ENCODE measurements at places on chromosomes 5 and 9.

GRCh38 chr5:177303121-177303924, at the start of the genes PRELID1 and RAB24:
PRELID1 (plus strand) TSS chr5:177303799; CDS start chr5:177303986, 187 bp downstream.
RAB24 (minus strand) TSS chr5:177303719; CDS start chr5:177303288, 431 bp downstream.
- peak; percentile 62 for DNase-seq

GRCh38 chr9:83270116-83270515, 207.2 kb upstream of the RASEF start:
- DNase-seq, result no peak

GRCh38 chr5:3451961-3452360, 143.7 kb upstream of the IRX1 start:
- DNase-seq, result no peak

- DNase-seq, result no peak
Measured at GRCh38 chr5:153543288-153543687, 52.8 kb downstream of the GRIA1 start.

DNA sequence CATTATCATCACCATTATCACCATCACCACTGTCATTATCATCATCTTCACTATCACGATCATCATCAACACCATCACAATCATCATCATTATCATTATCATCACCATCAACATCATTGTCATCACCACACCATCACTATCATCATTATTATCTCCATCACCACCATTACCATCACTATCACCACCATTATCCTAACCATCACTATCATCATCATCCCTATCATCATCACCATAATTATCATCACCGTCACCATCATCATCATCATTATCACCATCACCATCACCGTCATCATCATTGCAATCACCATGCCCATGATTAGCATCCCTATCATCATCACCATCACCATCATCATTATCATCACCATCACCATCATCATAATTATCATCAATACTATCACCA, 311.9 kb downstream of the IRX2 start:
- no peak for DNase-seq

DNA sequence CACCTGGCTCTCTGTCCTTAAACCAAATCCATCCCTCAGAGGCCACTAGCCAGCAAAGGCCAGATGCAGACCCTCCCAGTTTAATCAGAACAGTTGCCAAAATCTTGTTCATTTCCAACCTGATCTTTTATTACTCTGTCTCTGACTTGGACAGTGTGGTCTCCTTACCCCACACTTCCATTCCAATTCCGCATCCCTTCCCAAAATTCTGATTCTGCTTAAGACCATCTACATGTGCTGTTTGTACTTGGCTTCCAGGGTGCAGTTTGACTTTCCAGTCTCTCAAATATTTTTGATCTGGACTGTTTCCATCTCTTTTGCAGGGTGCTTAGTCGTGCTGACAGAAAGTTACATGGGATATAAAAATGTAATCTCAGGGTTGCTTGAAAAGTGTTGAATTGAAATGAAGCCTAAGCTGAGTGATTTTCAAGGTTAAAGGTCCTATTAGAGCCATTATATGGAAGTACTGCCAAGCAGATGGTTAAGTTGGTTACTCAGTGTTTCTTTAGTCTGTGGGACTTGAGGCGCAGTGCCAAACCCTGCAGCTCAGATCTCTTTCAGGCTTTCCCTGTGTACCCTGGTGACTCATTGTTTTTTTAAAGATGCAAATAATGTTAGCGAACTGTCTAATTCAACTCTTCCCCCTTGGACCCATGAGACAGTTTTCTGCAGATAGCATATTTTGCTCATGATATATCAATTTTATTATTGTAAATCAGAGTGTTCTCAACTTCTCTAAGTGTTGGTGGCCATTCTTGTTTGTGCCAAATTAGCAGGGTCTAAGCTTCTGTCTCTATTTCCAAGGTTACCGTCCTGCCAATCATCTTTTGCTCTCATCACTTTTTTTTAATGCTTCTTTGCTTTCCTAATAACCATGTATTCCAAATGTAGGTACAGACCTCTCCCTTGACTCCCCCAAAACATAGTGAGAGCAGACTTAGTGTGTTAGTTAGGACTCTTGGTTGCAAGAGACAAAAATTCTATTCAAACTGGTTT, 18.2 kb upstream of the DCP2 start:
- no peak for DNase-seq

- DNase-seq, result no peak
Measured at GRCh38 chr9:133026426-133026825, 4.4 kb upstream of the GTF3C5 start.

DNA sequence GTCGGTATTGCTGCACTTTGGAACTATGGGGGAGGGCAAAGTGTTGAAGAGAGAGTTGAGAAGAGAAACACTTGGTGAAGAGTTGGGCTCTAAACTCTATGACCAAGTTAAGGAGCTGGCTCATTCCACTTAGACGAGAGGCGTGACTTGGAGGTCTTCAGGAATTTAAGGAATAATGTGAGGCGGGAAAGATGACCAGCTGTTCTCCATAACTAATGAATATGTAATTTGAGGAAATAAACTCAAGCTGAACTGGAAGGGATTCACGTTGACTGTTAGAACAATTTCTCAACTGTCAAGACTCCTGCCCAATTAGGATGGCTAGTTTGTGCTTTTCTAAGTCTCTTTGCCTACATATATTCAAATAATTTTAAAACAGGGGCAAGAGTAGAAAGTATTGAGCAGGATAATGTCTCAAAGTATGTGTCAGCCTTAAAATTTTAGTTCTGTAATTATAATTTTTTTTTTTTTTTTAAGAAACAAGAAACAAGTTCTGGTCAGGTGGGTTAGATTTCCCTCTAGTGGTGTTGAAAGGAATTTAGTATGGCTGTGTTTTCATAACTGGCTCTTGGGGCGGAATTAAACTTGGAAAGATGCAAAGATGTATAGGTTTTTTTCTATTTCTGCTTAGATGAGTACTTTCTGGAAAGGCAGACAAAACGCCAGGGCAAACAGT, 33.4 kb downstream of the TMEM252 start:
- DNase-seq, result no peak

- no peak for DNase-seq
Measured at GRCh38 chr9:13263511-13263910, 16.0 kb downstream of the MPDZ start.

GRCh38 chr5:132001647-132002561, 9.6 kb downstream of the ACSL6 start:
- DNase-seq, result no peak

DNA sequence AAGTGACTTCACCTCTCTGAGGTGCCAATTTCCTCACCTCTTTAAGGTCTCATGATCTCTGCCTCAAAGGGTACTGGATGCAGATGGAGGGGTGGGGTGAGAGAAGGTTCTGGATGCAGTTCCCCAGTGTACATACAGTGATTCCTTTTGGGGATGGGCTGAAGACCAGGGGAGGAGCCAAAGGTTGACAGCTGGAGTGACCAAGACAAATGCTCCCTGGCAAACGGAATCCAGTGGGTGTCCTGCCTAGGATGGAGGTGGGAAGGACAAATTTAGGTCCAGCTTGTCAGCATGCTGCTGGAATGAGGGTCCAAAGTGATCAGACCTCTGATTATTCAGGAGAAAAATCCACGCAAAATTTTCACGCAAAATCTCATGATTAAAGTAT, 7.3 kb upstream of the LMX1B start:
- no peak for DNase-seq

DNA sequence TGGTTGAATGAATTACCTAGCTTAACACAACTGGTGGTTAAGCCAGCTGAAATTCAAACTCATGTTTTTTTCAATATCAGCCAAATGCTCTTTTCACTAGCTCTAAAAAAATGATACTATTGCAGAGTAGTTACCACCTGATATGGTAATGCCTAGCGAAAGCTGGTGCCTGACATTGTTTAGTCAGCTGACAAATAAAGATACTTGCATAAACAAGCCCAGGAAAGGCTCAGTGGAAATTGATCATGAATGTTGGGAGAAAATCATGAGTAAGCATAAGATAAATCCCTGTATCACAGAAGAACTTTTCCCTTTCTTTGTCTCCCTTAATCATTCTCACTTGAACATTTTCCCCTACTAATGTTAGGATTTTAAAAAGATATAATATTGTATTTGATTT, 54.6 kb downstream of the FGF10 start:
- DNase-seq, result no peak

GRCh38 chr5:173452119-173452905, 124.1 kb upstream of the STC2 start:
- DNase-seq, result no peak

- DNase-seq, result no peak
Measured at GRCh38 chr9:93089024-93089423, 7.0 kb upstream of the CARD19 start.

DNA sequence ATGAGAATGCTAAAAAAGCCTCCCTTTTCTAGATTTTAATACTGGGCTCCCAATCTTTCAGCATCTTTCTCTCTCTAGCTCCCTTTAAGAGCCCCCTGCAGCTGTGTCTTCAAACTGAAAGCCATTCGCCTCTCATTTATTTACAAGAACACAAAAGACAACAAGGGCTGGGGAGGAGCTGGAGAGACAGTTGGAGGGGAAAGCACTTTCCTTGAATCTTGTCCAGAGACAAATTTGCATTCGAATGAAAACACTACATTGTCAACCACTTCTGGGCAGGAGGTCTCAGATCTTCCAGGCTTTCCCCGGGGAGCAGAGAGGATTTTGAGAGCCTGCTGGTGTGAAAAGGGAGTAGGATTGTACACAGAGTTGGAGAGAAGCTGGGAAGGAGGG, 518.3 kb downstream of the CTNND2 start:
- no peak for DNase-seq

- DNase-seq, result no peak
Measured at GRCh38 chr5:43106290-43106638, 14.4 kb upstream of the ZNF131 start.

GRCh38 chr5:38370358-38371100, 112.2 kb downstream of the EGFLAM start:
- no peak for DNase-seq

GRCh38 chr5:177070536-177071191, 16.1 kb upstream of the FGFR4 start:
- DNase-seq, result no peak

- DNase-seq, result no peak
Measured at GRCh38 chr5:56377573-56377972, 144.4 kb upstream of the ANKRD55 start.

DNA sequence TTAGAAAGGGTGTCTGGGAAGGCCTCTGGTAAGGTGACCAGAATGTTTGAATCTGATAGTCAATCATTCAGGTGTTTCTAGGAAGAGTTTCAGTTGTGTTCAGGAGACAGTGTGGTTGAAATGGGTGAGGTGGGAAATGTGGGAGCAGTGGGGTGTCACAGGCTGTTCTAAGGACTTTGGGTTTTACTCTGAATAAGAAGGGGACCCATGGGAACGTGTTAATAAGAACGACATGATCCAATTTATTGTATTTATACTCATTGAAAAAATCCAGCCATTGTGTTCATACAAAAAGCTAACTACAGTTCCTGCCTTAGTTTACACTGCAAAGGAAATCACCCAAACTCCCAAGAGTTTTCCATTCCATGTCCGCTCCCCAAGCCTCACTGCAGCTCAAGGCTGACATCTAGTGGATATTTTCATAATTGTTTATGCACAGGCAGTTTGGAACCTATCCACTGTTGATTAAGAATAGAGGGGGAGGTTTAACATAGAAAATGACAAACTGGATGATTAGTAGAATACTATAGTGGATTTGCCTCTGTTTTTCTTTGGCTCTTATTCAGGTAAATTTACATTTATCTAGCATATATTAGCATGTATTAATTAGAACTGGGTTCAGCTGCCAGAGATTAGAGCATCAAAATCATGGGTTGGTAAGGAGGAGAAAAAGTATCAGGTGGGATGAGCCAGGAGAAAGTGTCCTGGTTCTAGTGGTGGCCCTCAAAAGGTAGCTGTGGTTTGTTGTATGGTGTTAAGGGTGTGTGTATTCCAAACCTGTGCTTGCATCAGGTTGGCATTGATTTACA, 17.7 kb downstream of the CAVIN4 start:
- DNase-seq, result peak; percentile 55

GRCh38 chr5:92559781-92560180, 1021.2 kb downstream of the NR2F1-AS1 start:
- DNase-seq, result no peak

- no peak for DNase-seq
Measured at GRCh38 chr9:127253446-127253845, 11.1 kb upstream of the GARNL3 start.

DNA sequence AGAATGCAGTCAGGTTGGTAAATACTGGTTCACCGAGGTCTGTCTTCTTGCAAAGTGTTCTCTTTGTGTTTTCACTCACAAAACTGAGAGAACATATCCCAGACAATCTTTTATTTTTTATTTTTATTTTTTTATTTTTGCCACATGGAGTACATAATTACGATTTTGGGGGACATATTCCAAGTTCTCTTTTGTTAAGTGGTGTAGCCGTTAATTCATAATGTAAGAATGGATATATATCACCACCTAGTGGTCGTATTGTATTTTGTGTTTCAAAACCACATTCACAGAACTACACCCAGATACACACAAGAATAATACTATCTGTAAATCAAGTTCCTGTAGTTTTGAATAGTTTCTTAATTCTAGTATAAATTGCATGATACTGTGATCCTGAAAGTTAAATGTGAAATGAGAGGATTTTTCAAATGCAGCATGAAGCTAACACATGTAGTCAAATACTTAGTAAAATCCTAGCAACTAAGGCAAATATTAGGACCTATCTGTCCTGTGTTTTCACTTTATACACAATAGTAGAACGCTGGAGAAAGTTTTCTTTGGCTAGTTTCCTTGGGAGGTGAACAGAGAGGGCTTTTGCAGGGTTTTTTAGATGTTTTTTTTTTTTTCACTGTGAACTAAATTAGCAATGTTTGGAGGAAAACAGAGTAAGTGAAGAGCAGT, 92.7 kb downstream of the VCAN start:
- DNase-seq, result peak; percentile 14

DNA sequence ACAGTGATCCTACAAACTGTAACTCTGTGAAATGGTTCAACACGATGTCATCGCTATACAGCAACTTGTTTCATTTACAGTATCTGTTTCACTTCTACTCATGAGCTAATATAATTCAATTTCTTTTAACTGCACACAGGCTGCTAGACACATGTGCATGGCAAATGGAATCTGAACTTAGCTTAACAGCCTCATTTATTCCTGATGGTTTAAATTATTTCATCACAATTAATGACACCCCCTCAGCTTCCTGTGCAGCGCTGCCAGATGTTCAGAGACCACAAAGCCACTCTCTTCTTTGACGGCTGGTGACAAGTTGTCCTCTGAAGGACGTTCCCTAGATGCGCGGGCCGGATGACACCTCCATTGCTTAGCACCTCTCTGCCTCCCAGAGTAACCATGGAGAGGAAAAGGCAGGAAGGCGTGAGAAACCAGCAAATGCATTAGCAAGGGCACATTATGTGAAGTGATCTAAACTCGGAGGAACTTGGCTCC, 191.1 kb downstream of the BNC2 start:
- no peak for DNase-seq

DNA sequence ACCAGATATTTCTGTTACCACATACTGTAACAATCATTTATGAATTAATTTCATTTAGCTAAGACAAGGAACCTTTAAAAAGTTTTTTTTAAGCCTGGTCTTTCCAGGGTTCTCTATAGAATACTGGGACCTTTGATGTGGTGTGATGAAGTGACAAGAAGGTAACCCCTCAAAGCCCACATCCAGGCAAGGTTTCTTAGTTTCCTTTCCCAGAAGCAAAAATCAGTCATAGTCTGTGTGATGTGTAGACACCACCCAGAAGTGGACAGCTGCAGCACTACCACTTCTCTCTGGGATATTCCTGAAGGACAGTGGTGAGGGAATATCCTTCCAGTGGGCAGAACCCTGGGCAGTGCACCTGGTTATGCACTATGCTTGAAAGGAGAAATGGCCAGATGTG, 115.6 kb downstream of the TTC39B start:
- no peak for DNase-seq
